ENCODE measurements at places on chromosomes 7 and 10.
A peak's percentile ranks its signal among the peaks of the same experiment; 100 is the strongest.

DNA sequence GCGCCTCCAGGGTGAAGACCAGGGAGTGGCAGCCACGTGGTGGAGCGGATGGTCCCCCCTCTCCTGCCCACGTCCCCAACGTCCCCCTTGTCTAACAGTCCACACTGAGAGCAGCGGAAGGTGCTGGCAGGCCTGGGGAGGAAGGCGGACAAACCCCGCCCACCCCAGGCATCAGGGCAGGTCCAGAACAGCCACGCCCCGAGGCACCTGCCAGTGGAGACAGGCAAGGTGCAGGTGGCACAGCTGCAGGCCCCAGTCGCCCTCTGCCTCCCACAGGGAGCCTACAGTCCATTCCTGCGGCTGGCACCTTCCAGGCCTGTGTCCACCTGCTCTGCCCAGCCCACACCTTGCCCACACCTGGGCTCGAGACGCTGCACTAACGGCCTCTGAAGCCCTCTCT lies 24.9 kb downstream of the CYP2W1 start:
- no peak for DNase-seq

DNA sequence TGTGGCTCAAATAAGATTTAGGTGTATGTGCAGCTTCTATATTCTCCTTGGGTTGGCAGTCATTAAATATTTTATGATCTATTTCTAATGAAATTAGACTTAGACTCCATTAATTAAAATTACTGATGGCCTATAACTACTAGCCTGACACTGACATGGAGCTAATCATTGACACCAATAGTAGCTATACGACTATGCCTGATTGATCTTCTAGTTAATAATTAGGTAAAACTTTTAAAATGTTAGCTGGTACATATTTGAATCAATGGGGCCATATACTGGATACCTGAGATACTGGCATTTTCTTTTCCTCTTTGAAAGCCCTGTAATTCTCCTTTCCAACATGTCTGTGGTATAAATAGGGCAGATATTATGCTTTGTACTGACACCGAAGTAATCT lies 14.4 kb downstream of the WEE2 start:
- DNase-seq: no peak

GRCh38 chr7:150740053-150740452 lies 2.8 kb downstream of the GIMAP5 start:
- DNase-seq: no peak

- no peak for DNase-seq
Observed at GRCh38 chr10:112244197-112244596, 39.0 kb upstream of the TECTB start.

DNA sequence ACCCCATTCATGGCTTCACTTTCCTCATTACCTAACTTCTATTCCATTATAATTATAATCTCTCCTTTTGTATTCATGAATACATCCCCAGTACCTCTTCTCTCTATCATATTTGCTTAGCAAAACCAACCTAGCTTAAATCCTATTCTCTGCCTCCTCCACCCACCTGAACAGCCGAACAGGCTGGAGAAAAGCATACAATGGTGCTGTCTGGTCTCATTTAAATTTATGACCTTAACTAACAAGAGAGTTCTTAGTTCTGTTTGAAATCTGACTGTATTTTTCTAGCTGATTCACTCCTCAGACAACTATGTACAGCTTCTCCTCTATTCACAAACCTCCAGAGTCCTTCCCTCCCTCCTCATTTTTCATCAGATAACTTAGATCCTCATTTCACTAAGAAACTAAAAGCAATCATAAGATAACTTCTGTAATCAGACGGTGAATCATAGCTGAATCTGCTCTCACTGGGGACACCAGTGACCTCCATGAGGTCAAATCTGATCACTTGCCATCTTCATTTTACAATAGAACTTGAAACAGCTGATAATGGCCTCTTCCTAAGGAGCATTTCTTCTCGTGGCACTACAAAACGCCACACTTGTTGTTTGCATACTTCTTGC lies 233.9 kb upstream of the AOAH start:
- DNase-seq: no peak

DNA sequence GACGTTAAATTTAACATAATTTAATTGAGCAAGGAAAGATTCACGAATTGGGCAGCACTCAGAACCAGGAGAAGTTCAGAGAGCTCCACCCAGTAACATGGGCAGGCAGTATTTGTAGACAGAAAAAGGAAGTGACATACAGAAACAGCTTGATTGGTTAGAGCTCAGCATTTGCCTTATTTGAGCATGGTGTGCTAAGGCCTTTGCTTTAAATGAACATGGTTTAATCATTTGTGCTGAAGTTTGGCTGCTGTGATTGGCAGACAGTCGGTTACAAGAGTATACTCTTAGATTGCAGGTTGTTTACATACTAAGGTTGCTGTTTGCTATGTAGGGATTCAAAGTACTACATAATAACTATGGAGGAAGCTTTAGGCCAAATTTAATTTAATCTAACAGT lies 199.2 kb downstream of the MALRD1 start:
- no peak for DNase-seq

GRCh38 chr10:17958049-17958448 lies 6.3 kb downstream of the SLC39A12 start:
- DNase-seq: no peak

- peak; percentile 79 for DNase-seq
Observed at GRCh38 chr10:35195361-35196306, 69.0 kb downstream of the CREM start.

DNA sequence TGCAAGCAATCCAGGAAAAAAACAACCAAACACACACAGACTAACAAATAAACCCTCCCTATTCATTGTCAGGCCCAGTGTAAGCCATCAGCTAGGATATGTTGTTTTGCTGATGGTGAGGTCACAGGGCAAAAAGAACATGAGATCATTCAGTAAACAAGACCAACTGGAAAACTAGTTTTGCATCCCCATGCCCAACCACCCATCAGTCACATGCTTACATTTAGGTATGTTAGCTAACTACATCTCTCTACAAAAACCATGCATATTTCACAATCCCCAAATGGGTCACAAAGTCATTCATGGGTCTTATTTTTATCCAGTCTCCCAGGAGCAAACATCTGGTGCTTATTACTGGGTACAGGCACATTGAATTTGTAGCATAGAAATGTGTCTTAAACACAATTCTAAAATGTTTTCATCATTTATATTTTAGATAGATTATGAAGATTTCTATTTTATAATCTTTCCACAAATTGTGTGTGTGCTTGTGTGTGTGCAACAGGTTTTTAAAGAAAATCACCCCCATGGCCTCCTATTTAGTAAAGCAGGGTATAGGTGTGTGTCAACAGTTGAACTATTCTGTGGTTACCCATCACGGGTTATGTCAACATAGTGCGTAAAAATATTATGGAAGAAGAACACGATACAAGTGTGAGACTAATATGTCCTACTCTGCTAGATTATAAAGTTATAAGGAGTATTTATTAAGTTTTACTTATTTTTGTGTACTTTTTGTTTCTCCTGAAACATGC lies 103.8 kb upstream of the AKR1E2 start:
- DNase-seq: no peak

DNA sequence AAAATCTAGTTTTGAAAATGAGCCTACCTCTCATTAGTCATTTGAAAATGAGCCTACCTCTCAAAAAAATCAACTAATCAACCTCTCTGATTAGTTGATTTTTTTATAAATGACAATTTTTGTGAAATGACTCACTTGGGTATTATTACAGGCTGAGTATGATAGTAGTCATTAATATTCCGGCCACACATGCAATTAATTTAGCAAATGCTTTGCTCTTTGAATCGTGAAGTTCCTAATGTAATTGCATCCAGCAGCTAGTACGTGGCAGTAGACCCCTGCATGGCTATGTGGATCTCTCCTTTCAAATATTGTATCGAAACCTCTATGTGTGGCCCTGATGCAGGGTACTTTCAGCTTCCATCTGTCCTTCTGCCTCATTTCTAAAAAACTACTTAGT lies 245.9 kb upstream of the PHYHIPL start:
- DNase-seq: no peak

GRCh38 chr10:78942091-78942501 lies 126.7 kb upstream of the ZMIZ1 start:
- DNase-seq: no peak

DNA sequence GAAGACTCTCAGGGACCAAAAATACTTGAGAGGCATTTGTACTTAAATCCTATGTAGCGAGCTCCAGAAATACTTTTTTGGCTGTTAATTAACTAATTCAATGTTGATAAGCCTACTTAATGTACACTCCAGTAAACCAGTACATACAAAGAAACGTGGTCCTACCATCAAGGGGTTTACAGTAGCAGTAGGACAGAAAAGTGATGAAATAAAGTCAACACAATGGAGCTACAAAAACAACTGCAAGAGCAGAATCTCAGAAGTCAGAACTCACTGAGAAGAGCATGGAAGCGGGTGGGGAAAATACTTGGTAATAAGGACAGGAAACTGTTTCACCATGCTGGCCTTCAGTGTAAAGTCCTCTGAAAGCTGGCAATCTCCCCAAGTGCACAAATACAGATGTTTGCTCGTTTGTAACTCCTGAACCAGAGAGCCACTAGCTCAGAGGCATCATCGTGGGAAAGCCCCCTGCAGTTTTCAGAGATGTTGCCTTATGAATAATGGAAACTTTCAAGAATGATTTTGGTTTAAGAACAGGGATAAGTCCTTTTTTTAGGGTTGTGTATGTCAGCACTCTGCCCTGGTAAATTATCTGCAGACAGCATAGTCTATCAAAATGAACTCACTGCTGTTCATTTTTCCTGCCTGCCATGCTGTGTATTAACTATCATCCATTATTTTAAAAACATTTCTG lies 233.2 kb downstream of the SORCS1 start:
- DNase-seq: no peak

DNA sequence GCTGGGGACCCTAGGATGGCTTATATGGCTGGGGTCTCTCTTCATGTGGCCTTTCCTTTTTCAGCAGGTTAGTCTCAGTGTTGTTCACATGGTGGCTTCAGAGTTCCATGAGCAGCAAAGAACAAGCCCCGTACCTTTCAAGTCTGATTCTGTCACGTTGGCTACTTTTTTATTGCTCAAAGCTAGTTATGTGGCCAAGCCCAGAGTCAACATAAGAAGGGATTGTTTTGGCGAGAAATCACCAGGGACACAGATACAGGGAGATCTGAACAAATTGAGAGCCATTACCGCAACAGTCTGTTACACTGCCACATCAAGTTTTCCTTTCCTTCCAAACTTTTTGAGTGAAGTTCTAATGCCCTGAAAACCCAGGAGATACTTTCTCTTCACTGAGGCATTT lies 770.5 kb downstream of the LRMDA start:
- DNase-seq: no peak

DNA sequence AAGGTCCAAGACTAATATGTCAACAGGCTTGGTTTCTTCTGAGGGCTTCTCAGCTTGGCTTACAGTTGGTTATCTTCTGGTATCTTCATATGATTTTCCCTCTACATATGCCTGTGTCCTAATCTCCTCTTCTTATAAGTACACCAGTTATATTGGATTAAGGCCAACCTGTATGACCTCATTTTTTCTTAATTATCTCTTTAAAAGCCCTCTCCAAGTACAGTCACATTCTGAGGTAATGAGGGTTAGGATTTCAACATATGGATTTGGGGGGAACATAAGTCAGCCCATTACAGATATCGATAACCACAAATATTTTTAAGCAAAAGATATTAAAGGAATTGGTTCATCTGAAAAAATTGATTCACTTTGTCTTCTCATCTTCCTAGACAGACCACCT lies 49.2 kb downstream of the IQUB start:
- DNase-seq: no peak

DNA sequence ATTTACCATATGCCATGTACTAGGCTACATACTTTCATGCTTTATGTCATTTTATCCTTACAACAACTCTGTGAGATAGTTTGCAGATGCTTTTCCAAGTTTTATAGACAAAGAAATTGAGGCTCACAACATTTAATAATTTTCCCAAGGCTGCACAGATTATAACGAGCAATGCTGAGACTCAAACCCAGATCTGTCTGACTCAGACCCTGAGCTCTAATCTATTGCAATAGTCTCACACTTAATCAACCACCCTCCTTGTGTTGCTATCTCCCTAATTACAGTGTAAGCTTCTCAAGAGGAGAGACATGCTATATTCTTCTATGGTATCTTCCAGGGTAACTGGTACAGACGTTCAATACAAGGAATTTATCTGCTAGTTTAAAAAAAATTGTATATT lies 247.6 kb downstream of the WDR11 start:
- no peak for DNase-seq

GRCh38 chr10:77405771-77406241 lies 231.8 kb downstream of the KCNMA1 start:
- no peak for DNase-seq

All from globus pallidus (tissue), 1 donor.